ENCODE measurements at places on chromosomes 5 and 9.

DNA sequence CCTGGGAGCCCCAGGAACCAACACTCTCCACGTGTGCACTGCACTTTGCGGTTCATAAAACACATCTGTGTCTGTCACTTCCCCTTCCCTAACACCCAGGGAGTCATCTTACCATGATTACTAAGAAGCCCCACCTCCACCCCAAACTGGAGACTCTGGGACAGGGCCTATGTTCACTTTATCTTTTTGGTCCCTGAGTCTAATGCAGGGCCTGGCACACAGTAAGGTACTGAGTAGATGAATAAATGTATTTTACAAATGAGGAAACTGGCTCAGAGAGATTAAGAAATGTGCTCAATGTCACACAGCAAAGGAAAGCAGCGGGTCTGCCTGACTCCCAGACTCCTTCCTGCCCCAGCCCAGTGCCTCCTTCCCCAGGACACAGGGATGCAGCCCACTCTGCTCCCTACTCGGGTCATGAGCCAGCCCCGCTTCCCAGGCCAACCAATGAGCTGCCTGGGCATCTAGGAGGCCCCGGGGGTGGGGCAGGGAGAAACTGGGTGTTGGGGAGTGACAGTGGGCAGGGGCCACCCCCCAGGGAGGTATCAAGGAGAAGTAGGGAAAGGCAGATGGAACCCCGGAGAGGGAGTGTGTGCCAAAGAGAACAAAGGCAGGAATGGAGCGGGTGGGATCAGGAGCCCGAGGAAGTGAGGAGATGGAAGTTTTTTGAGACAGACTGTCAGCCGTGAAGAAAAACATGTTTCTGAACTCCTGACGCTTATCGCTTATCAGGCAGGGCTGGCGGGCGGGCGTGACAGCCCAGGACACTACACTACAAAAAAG, 30.5 kb downstream of the SHB start:
- no peak for DNase-seq

DNA sequence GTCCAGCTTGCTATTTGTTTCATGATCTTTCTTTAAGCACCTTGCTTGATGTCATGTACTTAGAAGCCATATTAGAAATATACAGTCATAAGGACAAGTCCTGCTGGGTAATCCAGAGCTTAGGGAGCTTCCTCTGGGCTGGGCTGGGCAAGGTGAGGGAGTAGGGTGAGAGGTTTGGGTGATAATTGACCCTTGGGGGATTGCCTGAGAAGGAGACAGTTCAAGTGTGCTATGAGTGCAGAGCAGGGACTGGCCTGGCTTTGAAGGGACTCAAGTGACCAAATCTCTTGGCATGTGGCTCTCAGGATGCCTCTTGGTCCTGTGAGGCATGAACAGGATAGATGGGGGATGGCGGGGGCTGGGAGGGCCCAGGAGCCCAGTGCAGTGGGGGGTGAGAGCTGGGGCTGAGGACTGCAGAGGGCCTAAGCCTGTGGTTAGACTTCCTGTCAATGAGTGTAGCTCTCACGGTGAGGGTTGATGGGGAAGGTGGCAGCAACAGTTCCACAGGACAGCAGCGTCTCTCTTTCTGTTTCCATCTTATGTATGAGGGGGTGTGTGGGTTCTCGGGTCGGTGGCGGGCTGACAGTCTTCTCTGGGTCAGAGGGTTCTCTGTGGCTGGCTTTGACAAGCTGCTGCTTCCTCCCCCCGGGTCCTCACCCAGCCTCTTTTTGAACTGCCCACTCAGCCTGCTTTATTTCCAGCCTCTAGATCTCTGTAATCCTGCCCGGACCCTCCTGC, 53.5 kb downstream of the RGS3 start:
- DNase-seq = peak; percentile 42

DNA sequence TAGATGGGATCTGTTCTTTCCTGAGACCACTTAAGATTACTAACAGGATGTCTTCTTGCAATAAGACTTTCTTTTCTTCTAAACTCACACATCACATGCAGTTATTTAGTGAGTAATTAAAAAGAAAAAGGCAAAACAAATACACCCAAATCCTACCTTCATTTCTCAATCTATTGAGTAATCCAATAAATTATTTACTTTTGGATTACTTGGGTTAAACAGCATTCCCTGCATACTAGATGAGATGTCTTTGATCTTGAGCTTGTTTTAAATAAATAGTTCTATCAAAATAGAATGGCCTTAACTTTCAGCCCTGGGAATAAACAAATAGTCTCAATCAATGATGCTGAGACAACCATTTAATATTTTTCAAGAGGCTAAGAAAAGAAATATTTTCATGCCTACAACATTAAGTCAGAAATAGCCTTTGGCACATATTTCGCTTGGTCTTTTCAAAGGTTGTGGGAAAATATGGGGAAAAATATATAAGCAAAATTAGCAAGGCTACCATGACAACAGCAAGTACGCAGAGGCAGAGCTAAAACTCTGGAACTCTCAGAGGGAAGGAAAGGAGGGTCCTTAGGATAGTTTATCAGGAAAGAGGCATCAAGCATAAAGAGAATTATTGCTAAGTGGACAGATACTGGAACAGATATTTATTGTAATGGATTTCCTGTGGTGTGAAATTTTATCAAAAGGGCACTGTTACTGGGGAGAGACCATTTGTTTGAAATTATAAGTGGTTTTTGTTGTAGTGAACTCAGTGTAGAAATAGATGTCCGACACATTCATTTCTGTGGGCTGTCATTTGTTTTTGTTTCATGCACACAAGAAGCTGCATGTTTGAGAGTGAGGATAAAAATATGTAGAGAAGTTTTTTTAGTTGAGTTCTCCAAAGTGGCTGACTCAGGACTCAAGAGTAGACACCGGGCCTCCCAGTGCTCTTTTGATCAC, 70.2 kb upstream of the CDH6 start:
- no peak for DNase-seq

DNA sequence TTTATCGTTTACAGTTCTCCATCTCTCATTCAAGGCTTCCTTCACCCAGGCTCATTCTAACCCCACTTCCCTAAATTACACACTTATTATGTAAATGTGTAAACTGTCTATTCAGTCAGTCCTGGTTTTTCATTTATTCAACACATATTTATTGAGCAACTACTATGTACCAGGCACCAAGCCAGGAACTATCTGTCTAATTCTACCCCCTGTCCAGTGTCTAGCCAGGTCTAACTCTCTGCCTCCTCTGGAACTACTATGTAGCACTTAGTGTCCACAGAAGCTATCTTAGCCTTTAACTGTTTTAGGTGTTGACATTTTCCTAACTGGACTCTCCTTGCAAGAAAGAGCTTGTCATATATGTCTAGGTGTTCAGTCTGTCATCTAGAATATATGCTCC, 56.5 kb downstream of the PDE4D start:
- DNase-seq = no peak

- DNase-seq = no peak
These were observed 8.4 kb downstream of the ADAMTSL1 start for GRCh38 chr9:18482371-18482770.

GRCh38 chr9:19087106-19088000, 15.4 kb downstream of the HAUS6 start:
- no peak for DNase-seq

GRCh38 chr9:96203867-96204501, 98.0 kb downstream of the HSD17B3 start:
- DNase-seq = no peak

DNA sequence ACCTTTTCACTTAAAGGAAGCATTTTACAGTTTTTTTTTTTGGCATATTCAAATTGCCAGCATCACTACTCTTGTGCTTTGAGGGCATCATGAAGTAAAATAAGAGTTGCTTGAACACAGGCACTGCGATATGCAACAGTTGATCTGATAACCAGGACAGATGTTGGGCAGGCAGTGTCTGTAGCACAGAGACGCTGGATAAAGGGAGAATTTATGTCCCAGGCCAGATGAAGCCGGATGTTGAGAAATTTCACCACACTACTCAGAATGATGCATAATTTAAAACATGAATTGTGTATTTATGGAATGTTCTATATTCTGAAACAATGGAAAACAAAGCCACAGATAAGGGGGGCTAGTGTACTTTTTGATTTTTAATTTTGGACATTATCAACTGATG, 71.4 kb downstream of the SLC12A2 start:
- no peak for DNase-seq

- no peak for DNase-seq
These were observed 1656.5 kb downstream of the EFNA5 start for GRCh38 chr5:106014262-106014661.

GRCh38 chr5:133821311-133821741, 147.1 kb downstream of the C5orf15 start:
- no peak for DNase-seq

GRCh38 chr5:169777159-169777558, 140.1 kb downstream of the DOCK2 start:
- DNase-seq = no peak

GRCh38 chr5:37435261-37435660, 56.1 kb downstream of the WDR70 start:
- no peak for DNase-seq

DNA sequence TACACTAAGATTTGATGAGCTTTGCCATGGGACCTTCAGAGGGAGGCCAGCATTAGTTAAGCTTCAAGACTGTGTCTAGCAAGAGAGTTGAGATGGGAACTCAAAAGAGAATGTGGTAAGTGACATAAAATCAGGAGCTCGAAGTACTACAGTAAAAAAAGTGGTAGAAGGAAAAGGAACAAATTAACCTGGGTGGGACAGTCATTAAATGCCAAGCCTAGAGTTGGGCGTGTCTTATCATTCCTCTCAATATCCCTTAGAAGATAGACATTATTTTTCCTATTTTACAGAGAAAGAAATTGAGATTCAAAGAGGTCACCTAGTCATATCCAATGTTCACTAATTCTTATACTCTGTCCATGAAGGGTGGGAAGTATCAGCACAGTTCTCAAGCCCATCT, 3.3 kb upstream of the TXN start:
- DNase-seq = no peak

- no peak for DNase-seq
These were observed 107.8 kb downstream of the PCSK5 start for GRCh38 chr9:75998096-75998780.

GRCh38 chr5:159047086-159047485, 52.6 kb downstream of the EBF1 start:
- DNase-seq = no peak

GRCh38 chr9:127114606-127115005, 7.8 kb downstream of the ANGPTL2 start:
- DNase-seq = no peak

DNA sequence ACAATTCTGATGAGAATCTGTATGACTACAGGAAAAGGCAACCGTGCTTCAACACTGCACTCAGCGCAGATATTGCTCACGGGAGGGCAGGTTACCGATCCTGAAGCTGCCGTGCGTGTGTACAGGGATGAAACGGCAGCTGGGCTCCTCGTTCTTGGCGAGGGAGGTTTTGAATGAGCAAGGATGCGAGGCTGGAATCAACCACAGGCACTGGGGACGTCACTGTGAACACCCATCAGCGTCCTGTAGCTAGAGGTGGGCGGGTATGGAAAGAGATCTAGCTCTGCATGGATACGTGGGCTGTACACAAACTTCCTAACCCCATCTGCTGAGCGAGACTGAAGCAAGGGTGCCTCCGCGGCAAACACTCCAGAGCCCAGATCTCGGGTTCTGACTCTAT, 84.3 kb upstream of the COL5A1 start:
- DNase-seq = no peak

GRCh38 chr5:167678481-167678880, 613.0 kb upstream of the WWC1 start:
- no peak for DNase-seq

- no peak for DNase-seq
These were observed 9.6 kb upstream of the AHRR start for GRCh38 chr5:311963-312362.

GRCh38 chr5:38434966-38435705, 121.3 kb downstream of the LIFR start:
- DNase-seq = no peak

GRCh38 chr5:96661855-96662724, at the start of gene CAST:
CAST (plus strand) TSS chr5:96662376; CDS start chr5:96662423, 47 bp downstream.
- DNase-seq = peak; percentile 70

DNA sequence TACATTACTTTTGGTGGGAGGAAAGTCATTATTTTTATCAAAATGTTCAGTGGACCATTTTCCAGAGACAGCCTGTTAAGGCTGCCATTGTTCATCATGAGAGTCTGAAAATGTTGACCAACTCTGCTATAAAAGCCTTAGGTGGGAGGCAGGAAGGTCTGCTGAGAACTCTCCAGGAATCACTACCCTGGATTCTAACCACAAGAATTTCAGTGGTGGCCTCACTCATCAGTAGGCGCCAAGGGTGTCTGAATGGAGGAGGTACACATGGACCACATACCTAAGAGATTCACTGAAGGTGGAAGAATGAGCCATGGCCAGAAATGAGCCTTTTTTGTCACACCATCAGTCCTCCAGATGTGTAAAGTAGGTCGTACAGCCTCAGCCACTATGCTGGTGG, 21.0 kb upstream of the TLX3 start:
- no peak for DNase-seq

DNA sequence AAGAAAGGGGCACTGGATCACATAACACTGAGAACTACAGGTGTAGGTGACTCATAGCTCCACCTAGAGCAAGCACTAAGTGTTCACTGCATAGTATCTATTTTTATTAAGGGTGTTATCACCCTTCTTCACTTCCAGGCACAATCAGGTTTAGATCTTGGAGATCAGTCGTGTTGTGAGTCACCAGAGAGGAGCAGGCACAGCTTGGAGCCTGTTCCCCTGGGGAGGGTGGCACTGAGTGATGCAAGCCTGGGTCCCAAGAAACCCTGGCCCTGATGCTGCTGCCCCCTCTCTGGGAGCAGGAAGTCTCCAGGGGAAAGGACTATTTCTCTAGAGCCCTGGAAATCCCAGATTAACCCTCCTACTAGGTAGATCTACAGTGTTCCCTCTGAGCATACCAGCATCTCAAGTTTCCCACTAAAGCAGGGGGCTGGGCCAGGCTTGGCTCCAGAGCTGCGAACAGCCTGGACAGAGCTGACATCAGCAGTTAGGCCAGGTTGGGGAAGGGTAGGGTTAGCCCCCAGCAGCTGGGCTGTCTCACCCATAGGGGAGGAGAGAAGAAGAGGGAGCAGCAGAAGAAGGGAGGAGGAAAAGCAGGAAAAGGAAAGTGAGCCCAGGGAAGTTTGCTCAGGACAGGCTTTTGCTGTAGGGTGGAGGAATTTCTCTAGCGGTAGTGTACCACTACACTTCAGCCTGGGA, 28.1 kb upstream of the SPINK4 start:
- DNase-seq = no peak

- no peak for DNase-seq
These were observed 105.0 kb upstream of the ALDH1B1 start for GRCh38 chr9:38287420-38287985.

DNA sequence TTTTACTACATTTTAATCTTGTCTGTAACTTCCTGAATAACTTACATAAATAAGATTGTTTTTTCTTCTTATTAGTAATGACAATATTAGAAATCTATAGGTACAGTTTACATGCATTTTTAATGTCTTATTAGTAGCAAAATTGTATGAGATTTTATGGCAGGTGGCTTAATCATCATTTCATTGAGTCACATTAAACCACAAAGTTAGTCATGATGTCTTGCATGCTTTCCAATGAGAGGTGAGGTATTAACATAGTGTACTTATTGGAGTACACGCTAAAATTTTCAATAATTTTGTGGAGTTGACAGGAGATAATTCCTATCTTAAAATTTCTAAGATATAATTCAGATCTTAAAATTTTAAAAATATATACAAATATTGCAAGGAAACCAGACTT, 989.6 kb upstream of the ARRDC3 start:
- DNase-seq = no peak
